ENCODE measurements at places on chromosomes 11 and 22. TPM values are rescaled to one million over a fixed set of nuclear protein-coding genes. Genes with fewer than 3 reads are reported as not detected.

Gene ZFTA
- 1.0 TPM for total RNA-seq

Gene SLC22A8
- total RNA-seq, result not detected

Gene SLC6A5
- total RNA-seq, result not detected

Gene EIF3F
- 348 TPM for total RNA-seq

Gene FOLR1
- total RNA-seq, result not detected

Gene TRIM29
- not detected for total RNA-seq

Gene OR5D14
- not detected for total RNA-seq

Gene C11orf24
- 8.5 TPM for total RNA-seq
